Cortex of kidney (tissue), 1 donor: ENCODE measurements at places on chromosomes 6 and 20.

- no peak for DNase-seq
These were observed 81.5 kb downstream of the RREB1 start for GRCh38 chr6:7189101-7189758.

GRCh38 chr6:91392951-91393350, 806.1 kb upstream of the MAP3K7 start:
- DNase-seq = no peak

- DNase-seq = no peak
These were observed 43.7 kb upstream of the HFE start for GRCh38 chr6:26043384-26044139.

DNA sequence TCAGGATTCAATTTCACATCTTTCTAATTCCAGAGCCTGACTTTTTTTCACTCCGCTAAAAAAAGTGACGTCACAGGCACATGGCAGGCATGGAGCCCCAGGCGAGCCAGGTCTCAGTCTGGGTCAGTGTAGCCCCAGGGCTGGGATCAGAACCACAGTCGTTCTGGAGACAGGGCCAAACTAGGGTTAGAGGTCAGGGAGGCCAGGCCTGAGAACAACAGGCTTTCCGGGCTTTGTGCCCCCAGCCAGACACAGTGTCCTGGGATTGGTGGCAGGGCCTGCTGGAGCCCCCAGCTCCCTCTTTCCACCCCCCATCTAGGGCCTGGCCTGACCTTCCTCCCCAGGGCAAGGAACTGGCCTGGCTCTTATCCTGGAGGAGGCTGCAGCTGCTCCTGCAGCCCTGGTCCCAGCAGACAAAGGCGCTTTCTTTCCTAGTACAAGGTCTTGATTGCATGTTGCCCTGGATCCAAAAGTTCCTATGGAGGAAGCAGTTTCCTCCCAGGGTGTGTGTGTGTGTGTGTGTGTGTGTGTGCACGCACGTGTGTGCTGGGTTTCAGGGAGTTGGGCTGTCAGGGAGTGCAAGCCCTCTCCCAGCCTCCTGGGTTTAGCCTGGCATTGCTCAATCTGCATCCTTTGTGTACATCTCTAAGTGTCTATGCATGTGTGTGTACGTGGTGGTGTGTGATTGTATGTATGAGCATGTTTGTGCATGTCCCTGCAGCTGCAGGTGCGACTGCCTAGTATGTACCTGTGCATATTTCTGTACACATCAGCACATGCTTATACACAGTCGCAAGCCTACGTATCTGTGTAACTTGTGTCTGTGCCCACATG, 26.5 kb upstream of the EMILIN3 start:
- no peak for DNase-seq

- DNase-seq = no peak
These were observed 124.6 kb downstream of the ANKS1A start for GRCh38 chr6:35013701-35014100.

GRCh38 chr6:36340618-36341454, 4.1 kb upstream of the BNIP5 start:
- DNase-seq = no peak
